NCI-H2171 treated with DMSO at 0.1 percent for 48 hours (cell line): ENCODE measurements at places on chromosomes 1 and 21.

DNA sequence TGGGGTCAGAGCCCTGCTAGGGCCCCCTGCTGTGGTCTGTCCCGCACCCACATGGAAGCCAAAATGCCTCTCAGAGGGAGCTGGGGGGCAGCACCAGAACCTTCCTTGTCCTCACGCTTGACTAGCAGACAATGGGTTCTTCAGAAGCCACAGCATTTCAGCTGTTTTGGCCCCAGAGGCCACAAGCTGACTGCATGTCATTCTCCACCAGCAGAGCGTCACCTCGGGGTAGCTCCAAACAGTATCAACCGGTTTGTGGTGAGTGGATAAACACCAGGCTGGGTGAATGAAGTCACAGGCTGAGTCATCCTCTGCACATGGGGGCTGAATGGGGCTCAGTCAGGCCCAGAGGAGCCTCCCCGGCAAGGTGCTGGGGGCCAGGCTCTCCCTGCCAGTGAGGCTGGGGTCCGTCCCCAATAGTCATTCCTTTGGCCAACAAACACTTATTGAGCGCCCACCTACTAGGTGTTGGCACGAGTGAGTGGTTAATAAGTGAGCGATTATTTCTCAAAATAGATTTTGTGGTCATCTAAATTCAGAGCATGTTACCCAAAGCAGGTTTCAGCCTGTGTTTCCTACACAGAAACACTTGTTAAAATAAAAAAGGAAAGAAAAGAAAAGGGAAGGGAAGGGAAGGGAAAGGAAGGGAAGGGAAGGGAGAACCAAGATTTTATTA lies 9.1 kb downstream of the OLIG1 start:
- no peak for DNase-seq

GRCh38 chr1:11982010-11982392 lies 1.8 kb downstream of the MFN2 start:
- no peak for DNase-seq

GRCh38 chr1:101221945-101222429 lies 14.8 kb upstream of the S1PR1 start:
- DNase-seq, result no peak

DNA sequence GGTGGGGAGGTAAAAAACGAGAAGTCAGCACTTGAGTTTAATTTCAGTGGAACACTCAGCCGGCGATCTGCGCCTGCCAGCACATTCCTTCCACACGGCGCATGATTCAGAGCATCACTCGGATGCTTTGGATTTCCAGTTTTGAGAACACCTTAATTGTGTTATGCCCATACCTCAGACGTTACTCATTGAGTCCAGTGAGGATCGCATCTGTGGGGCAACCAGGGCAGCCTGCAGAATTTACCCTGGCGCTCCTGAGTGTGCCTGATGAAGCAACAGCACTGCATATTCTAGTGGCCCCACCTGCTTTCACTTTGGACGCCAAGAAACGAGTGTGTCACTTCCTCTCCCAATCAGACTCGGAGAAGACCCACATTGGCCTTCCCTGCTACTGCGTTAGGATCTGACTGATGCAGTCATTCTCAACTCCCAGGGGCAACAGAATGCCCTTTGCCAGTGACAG lies 19.9 kb downstream of the FAM89A start:
- no peak for DNase-seq

GRCh38 chr1:2228157-2228594 lies at the start of gene SKI:
TSS of gene SKI (plus strand) at chr1:2228319. CDS start at chr1:2228767, 448 bp downstream.
- no peak for DNase-seq

GRCh38 chr1:194538453-194538852 lies 1352.0 kb upstream of the B3GALT2 start:
- DNase-seq, result peak; percentile 2

GRCh38 chr1:184520336-184520735 lies 133.5 kb downstream of the C1orf21 start:
- DNase-seq, result no peak

- DNase-seq, result no peak
Measured at GRCh38 chr1:219125342-219125741, 48.3 kb upstream of the LYPLAL1 start.

GRCh38 chr1:39996396-39997004 lies 41.6 kb downstream of the MFSD2A start:
- no peak for DNase-seq

- DNase-seq, result no peak
Measured at GRCh38 chr1:21028520-21029145, 148.1 kb downstream of the EIF4G3 start.

- DNase-seq, result peak; percentile 100
Measured at GRCh38 chr1:205492201-205492667, 12.2 kb upstream of the CDK18 start.

DNA sequence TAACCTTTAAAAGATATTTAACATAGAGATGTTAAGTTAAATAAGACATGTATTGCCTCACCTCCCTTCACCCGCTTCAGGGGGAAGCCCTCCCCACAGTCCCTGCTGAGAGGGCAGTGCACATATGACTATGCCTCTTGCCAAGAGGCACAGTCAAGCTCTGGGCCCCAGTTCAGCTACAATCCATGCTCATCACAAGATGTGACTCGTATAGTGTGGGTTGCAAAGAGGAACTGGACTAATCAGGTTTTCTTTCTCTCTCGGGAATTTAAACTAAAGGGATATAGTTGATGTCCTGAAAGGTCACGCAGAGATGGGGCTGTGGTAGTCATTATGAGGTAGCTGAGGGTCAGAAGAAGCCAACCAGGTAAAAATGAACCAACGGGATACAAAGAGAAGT lies 35.6 kb downstream of the LYST start:
- no peak for DNase-seq

- no peak for DNase-seq
Measured at GRCh38 chr21:45803618-45804340, 160.3 kb downstream of the PCBP3 start.

- no peak for DNase-seq
Measured at GRCh38 chr1:54781023-54781723, 16.9 kb upstream of the PARS2 start.

GRCh38 chr1:67735206-67735605 lies 50.2 kb downstream of the GADD45A start:
- no peak for DNase-seq

DNA sequence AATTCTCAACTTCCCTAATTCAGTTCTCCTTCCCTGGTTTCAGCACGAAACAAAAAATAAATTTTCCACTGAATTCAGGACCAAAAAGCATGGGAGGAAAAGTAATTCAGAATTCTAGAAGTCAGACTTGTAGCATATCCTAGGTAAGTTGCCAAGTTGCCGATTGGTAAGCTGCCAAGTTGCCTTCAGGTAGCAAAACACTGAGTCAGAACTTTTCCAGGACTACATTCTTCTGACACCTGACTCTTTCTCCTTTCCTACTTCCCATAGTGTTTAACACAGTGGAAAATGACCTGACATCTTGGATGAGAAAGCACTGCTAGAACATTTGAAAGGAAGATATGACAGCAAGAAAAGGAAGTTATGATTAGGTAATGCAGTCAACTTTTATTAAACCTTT lies 322.8 kb downstream of the SPATA17 start:
- DNase-seq, result no peak

DNA sequence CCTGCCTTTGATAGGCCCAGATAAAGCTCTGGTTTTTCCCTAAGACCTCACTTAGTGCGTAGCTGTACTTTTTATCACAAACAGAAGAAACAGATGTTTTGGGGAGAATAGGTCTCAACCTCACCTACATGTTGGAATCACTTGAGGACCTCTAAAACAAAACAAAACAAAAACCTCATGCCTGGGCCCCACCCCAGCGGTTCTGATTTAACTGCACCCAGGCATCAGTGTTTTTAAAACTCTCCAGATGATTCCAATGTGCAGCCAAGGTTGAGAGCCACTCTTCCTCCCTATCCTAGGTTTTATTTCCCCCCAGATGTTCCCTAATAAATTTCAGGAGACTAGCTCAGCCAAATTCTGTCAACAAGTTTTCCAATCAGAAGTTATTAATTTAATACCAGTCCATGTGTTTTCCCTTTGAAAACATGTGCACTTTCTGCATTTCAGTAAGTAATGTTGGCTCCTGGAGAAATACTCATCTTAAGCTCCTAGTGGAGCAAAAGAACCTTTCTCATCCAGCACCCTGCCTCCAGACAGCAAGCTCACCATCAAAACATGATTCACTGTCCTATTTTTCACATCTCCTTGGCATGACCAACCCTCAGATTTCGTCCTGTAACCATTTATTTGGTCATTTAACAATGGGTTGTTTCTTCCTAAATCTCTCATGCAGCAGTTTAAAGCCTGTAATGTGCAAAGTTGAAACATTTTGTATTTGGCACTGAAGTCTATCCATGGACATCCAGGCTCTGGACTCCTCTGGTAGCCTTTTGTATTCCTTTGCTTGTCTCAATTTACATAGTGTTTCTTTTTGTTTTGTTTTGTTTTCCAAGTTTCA lies 27.5 kb downstream of the LRRC8C start:
- DNase-seq, result no peak

- DNase-seq, result no peak
Measured at GRCh38 chr1:91397605-91398004, 7.0 kb downstream of the HFM1 start.

GRCh38 chr21:42218836-42219605 lies at the start of gene ABCG1:
TSS of gene ABCG1 (plus strand) at chr21:42219140. CDS start at chr21:42219263, 123 bp downstream.
- DNase-seq, result peak; percentile 12

DNA sequence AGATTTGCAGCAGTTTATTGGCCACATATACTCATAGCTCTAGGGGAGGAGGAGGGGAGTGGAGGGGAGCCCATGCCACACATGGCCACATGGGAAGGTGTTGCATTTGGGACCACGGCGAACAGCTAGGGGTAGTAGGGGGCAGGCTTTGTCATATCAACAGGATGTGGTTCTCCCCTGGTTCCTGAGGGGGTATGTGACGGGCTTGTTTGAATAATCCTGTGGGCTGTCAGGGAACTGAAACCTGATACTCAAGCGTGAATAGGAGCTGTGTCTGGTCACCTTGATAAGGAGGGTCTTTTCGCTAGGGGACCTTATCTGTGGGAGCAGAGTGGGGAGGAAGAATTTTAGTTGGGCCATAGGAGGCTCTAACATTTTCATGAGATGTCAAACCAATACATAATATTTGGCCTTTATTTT lies 264.7 kb downstream of the CTH start:
- peak; percentile 58 for DNase-seq

DNA sequence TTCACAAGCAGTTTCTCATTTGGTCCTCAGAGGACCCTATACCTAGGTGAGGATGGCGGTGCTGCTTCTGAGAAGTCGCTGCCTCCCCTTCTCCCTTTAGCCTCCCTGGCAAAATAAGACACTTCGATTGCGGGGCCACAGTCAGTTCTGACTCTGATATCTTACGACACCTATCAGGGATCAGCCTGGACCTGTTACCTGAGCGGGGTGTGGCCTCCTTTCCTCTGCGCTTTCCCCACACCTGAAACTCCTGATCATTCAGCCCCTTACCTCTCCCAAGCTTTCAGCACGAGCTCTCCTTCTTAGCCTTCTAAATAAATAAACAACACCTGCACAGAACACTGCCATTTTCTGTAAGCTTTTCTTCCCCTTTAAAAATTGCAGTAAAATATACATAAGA lies 24.6 kb upstream of the GPR137B start:
- no peak for DNase-seq

- peak; percentile 42 for DNase-seq
Measured at GRCh38 chr21:31218830-31219608, 125.0 kb downstream of the TIAM1 start.

DNA sequence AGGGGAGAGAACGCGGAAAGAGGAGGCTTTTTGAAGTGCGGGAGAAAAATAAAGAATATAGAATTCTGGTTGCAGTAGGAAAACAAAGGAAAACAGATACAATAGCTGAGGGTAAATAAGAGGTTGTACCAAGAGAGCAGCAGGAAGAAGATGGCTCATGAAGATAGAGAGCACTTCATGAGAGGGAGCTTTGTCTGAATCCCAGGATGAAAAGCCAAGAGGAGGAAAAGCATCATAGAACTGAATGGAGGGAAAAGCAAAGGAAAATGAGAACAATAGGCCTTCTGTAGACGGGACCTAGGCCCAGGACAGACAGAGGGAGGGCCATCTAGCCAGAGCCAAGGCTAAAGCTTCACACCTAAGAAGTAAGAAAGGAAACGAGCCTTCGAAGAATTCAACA lies 49.5 kb downstream of the ATP6V1G3 start:
- no peak for DNase-seq

DNA sequence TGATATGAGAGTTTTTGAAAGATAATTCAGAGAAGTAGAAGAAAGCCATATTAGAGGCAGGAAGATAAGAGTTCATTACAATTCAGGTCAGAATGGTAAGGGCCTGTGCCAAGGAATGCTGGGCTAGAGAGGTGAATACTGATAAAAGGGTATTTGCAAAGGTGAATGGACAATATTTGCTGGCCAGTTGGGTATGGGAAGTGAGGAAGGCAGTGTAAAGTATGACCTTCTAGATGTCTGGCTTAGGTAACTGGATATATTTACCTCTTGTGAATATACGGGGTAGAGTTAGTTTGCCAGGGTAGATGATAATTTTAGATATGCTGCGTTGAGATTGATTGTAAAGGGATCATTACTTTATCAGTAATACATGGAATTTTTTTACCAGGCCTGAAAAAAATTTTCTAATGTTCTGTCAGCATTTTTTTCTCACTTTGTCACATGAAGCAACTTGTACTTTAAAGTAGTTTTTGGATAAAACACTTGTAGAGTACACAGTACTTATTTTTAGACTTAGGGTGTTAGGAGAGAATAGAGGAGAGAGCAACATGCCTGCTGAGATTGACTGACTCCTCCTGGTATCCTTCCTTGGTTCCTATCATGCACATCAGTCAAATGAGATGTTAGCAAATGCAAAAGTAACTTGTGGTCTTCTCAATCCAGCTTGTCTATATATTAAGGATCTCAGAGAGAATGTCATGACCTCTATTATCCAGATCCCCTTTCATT lies 14.1 kb downstream of the RTCA start:
- DNase-seq, result no peak

- DNase-seq, result no peak
Measured at GRCh38 chr1:94698759-94699502, 121.2 kb upstream of the SLC44A3 start.

- no peak for DNase-seq
Measured at GRCh38 chr1:201578008-201578888, 39.3 kb downstream of the NAV1 start.

GRCh38 chr1:204196068-204196795 lies at the start of gene KISS1:
TSS of gene KISS1 (minus strand) at chr1:204196491. CDS start at chr1:204192876, 3,615 bp downstream.
- no peak for DNase-seq

DNA sequence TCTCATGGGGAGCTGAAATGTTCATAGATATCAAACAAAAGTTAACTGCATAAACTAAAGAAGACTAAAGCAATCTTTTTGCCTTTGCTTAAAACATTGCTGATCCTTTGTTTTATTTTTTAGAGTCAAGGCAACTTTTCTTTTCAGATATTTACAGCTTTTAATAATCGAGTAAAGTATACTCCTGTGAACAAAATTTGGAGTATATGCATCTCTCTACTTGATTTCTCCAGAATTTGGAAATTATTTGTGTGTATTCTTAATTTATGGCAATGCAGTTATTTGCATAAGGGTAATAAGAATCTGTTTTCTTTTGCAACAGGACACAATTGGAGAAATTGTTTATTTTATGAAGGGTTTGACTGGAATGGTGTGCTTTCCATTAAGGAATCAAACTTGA lies 4.2 kb upstream of the AQP10 start:
- no peak for DNase-seq

- no peak for DNase-seq
Measured at GRCh38 chr21:28068455-28069358, 924.0 kb downstream of the LTN1 start.
